ENCODE measurements at places on chromosomes 2 and 18. TPM values are rescaled to one million over a fixed set of nuclear protein-coding genes. Genes with fewer than 3 reads are reported as not detected.

Gene HOXD3
- polyA plus RNA-seq, result 1.2 TPM

Gene CYP26B1
- 3.4 TPM for polyA plus RNA-seq

Gene CYS1
- polyA plus RNA-seq, result 1.7 TPM

Gene EVX2
- 0.14 TPM for polyA plus RNA-seq

Gene RAB6C
- 0.29 TPM for polyA plus RNA-seq

Gene IL36B
- not detected for polyA plus RNA-seq

Gene INHA
- 0.37 TPM for polyA plus RNA-seq

Gene SIX3
- polyA plus RNA-seq, result 30.9 TPM

Gene NOL4
- 173 TPM for polyA plus RNA-seq

Gene INO80C
- 43.5 TPM for polyA plus RNA-seq

Gene CD8B2
- 1.6 TPM for polyA plus RNA-seq

Gene ARID5A
- polyA plus RNA-seq, result 10.4 TPM

Gene UGT1A3
- not detected for polyA plus RNA-seq

DNA sequence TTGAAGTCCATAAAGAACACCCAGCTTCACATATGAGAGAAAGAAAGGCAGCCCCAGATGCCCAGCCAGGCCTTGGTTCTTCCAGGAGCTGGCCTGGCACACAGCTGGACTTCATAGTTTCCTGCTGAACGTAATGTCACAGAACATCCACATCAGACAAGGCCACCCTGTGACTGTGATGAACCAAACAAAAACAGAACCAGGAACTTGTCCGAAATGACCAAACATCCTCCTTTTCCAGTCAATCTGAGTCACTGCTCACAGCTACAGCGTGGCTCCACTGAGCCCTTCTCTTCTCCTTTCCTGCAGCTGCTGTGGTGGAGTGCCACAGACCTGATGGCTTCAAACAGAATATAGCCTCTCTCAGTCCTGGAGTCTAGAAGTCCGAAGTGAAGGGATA is 45.4 kb upstream of the PAPOLG start:
- no peak for DNase-seq

- peak; percentile 27 for DNase-seq
These were observed 20.4 kb downstream of the TGFBRAP1 start for GRCh38 chr2:105309147-105309545.

GRCh38 chr2:177313162-177313781 is 48.7 kb upstream of the NFE2L2 start:
- DNase-seq, result no peak

GRCh38 chr2:53724536-53724935 is 43.1 kb upstream of the CHAC2 start:
- no peak for DNase-seq

- DNase-seq, result peak; percentile 57
These were observed 174.3 kb downstream of the ERBB4 start for GRCh38 chr2:212364112-212364985.

- DNase-seq, result no peak
These were observed 174.9 kb downstream of the VAPA start for GRCh38 chr18:10088734-10089133.

- no peak for DNase-seq
These were observed 37.6 kb downstream of the NCKAP5 start for GRCh38 chr2:133530645-133531044.

DNA sequence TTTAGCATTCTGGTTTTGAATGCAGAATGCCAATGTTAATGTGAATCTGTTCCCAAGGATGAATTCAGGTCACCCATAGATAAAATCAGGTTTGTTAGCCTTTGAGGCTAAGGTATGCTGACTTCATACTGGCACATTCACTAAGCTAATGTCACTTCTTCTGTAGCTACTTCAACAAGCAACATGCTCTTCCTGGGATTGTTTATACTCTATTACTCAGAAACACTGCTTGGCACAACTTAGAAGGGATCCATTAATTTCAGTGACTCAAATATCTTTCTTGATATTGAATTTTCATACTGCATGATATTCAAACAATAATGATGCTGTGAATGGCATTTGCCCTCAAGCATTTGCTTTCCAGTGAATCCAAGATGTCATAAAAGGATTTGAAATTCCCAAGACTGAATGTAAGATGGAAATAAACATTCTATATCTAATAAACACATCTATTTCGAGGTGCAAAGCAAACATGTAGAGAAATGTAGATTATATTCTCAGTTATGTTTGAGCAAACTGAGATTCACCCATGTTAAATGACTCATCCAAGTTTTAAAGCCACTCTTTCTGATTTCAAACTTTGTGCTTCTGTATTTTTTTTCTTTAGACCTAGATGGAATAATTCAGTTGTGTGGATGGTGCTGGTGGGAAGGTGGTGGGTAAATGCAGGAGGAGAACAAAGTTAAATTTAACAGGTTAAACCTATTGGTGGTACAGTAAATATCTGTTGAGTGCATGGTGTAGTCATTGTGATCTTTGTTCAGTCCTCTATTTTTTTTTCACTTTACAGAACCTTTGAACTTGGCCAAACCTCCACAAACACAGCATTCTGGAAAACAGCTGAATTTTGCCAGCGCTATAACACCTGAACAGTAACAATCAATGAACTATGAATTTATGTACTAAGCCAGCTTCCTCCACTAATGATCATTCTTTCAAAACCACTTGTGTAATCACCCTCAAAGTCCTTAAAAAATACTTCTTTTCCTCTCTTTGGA is 162.1 kb upstream of the XIRP2 start:
- peak; percentile 3 for DNase-seq

- peak; percentile 82 for DNase-seq
These were observed 246.6 kb downstream of the EIPR1 start for GRCh38 chr2:3130889-3131635.

DNA sequence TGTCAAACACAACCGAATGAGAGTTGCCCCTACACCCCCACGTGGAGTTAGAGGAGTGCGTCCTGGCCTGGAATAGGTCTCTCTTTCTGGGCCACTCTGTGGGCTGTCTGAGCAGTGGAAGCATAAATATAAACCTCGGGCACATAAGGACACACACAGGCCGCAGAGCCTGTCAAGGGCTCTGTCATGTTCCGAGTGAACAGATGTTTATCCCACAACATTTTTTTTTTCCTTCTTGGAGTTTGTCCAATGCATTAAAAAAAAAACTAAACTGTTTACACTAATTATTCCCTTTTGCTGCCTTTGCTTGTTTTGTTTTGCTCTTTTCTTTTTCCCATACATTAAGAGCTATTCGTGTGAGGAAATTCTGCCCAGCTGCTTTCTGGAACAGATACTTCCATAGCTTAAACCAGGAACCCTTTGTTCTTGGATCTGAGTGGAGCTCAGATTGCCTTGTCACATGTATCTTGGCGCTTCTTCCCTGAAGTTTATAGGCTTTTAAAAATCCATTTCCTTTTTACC is 228.3 kb upstream of the FOSL2 start:
- no peak for DNase-seq

DNA sequence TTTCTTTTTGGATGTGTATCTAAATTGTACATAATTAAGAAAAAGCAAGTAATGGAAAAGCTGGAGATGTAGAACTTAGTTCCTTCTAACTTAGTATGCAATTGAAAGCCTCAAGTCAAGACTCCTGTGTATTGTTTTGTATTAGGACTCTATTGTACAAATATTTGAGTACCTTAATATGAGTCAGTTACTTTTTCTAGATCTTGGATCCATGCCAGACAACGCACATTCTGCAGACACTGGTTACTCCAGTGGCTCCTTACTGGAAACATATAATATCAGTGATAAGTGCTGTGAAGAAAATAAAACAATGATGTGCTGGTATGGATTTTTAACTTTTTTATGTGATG is 1.5 kb downstream of the SLC39A10 start:
- DNase-seq, result peak; percentile 49

GRCh38 chr18:36766836-36767235 is 62.0 kb downstream of the TPGS2 start:
- no peak for DNase-seq

DNA sequence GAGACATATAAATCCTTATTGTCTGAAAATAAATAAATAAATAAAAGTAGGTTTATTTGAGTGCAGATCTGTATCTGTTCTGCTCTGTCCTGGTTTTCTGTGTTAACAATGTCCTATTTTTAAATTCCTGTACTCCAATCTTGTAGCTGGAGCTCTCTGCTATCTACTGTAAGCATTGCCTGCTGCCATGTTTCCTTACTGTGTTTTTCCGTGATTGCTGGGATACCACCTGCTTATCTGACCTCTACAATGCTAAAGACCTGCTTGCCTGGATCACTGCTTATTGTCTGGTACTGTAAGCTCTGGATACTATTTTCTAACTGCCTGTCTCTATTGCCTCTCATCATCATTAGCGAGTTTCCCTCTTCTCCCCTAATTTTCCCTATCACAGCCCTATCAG is 11.6 kb downstream of the PTPN4 start:
- no peak for DNase-seq

- no peak for DNase-seq
These were observed 154.3 kb downstream of the SEPTIN10 start for GRCh38 chr2:109459485-109459884.

DNA sequence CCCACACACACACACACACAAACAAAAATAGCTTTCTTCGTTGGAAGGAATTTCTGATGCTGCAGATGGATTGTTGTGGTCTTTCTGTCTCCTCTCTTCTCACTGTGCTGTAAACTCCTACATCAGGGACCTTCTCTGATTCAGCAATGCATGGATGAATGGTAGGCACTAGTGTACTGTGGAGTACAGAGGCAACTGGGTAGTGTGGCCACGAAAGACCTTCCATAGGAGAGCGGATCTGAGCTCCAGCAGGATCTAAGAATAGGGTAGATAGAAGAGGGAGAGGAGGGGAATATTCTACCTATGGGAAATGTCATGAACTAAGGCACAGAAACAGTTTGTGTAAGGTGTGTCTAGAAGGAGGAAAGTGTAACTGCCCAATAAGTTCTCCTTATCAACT is 266.8 kb downstream of the MYCN start:
- no peak for DNase-seq

GRCh38 chr18:55576001-55576400 is 12.0 kb downstream of the TCF4 start:
- DNase-seq, result no peak

DNA sequence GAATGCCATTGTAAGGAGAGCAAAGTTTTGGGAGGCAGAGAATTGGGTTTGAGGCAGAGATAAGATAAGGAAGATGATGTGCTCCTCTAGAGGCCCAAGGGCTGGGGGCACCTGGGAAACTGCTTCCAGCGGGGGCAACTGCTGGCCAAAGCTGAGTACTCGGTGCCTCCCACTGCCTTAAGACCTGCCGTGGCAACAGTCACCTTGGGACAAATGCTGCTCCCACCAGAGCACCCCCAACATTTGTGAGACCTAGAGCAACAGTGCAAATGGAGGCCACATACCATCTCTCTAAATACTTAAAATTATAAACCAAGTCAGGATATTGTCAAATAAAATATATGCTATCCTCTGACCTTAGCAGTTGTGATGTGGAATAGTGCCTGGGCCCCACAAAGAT is 127.1 kb downstream of the CAPN13 start:
- no peak for DNase-seq

- no peak for DNase-seq
These were observed 81.3 kb downstream of the KCNF1 start for GRCh38 chr2:10993001-10993481.

DNA sequence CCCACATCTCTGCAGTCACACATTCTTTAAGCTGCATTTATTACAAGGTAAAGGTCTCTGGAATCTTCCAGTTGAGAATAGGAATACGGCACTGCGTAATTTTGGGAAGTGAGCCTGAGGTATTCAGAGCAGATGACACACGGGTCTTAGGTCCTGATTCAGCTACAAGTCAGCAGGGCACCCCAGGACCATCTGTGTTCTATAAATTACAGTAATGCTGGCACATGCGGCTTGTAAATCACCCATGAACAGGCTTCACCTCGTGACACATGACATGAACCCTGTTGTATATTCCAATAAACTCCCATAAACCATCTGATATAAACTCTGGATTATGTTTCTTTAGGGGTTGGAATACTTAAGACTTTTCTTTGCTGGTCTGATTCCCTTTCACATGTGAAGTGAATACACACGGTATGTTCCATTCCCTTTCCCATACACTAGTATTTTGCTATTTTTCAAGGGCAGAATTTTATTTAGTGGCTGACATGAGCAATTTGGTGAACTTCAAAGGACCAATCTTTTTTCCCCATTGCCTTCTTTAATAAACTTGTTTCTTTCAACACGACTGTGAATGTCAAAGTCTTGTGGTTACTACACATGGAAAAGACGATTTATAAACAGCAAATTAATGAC is 298.6 kb downstream of the MEIS1 start:
- peak; percentile 2 for DNase-seq

- peak; percentile 97 for DNase-seq
These were observed 589.0 kb upstream of the ACVR2A start for GRCh38 chr2:147255812-147256211.
